ENCODE measurements at places on chromosomes 5 and 9.

DNA sequence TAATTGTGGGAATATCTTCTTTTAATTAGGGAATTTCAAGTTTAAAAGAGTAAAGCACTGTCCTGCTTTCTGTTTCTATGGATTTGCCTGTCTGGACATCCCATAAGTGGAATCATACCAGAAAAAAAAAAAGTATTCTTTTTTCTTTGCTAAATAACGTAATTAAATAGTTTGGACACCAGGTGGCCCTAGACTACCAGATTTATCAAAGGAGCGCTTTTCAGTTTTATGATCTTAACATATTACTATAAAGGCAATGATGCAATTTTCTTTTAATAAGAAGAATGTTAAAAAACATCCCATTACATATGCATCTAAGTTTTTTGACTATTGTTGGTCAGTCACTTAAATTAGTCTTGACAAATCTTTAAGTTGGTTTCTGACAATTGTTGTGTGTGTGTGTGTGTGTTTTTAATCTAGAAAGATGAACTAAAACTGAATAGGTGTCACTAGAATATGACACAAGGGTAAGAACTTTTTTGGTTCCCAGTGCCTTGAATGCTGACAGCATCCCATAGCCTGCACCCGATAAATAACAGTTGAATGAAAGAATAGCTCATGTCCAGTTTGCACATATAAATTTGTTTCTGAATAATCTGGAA is 49.5 kb downstream of the C5orf22 start:
- DNase-seq: peak; percentile 3

DNA sequence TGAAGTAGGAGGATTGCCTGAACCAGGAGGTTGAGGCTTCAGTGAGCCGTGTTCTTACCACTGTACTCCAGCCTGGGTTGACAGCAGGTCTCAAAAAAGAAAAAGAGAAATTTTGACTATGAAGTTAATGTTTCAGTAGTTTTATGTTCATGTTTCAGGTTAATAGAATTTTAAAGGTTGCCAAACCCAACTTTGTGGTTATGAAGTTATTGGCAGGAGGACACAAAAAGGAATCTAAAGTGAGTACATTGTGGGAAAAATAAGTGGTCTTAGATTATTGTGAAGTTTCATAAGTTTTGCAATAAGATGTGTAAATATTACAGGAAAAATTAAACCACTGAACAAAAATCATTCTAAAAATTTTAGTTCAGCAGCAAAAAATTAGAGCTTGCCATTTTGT is 78.6 kb downstream of the GOLM1 start:
- no peak for DNase-seq

GRCh38 chr9:133979921-133980863 is 11.9 kb downstream of the VAV2 start:
- DNase-seq: no peak

GRCh38 chr5:156411185-156411613 is 84.2 kb downstream of the SGCD start:
- DNase-seq: no peak

- DNase-seq: no peak
Observed at GRCh38 chr5:83281658-83282057, 189.9 kb upstream of the VCAN start.

DNA sequence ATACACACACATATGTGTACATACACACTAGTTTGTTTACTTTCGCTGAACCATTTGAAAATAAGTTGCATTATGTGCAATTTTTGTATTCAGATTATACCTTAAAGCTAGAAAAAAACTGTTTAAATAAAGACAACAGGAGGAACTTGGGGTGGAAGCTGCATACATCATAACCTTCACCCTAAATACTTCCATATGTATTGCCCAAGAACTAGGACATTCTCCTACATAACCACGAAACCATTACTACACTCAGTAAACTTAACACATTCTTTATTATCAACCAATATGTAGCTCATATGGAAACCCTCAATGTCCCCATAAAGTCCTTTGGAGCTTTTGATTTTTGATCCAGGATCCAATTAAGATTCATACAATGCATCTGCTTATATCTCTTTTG is 83.3 kb downstream of the GIN1 start:
- no peak for DNase-seq

- no peak for DNase-seq
Observed at GRCh38 chr5:860506-861150, 9.8 kb upstream of the ZDHHC11 start.

DNA sequence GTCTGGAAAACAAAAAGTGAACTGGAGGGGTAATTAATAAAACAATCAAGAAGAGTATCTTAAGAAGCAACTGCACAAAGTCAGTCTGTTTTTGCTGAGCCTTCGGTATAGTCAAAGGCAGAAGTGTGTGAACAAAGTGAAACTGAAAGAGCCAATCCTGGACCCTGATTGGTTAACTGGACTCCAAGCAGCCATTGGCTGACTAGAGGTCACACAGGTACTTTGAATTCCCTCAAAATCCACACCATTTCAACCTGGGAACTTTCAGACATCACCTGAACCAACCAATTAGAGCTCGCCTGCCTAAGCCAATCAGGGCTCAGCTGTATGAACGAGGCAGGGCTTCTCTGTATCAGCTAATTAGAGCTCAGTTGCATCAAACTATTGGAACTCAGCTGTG is 286.7 kb downstream of the TLE4 start:
- no peak for DNase-seq
